ENCODE measurements at places on chromosomes 12 and 14.

DNA sequence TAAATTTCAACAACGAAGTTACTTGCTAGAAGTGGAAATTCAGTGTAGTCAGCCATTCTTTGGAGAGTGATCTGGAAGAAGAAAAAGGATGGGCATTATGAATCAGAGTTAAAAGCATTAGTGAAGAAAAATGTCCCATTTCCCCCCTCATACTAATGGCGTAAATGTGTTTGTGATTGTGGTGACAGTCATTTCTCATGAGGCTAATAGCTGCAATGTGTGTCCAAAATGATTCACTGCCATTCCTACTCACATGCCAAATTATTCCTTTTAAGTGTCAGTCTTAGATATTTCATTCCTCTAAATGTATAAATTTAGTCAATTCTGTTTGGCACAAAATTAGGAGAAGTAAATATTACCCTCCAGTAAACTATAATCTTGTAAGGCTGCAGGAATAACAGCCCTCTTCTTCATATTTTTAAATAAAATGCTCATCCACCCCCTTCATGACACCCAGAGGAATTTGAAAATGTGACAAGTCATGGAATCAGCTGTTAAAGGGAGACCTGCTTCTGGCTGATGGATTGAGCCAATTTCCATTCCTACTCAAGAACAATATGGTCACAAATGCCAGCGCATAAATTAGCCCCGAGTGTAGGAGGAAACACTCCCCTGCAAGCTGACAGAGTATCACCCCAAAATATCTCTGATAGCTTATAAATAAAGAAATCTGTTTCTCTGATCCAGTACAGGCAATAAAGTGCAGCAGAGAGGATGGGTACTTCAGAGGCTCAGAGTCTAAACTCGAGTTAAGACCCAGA lies 912.3 kb upstream of the SEL1L start:
- no peak for DNase-seq

DNA sequence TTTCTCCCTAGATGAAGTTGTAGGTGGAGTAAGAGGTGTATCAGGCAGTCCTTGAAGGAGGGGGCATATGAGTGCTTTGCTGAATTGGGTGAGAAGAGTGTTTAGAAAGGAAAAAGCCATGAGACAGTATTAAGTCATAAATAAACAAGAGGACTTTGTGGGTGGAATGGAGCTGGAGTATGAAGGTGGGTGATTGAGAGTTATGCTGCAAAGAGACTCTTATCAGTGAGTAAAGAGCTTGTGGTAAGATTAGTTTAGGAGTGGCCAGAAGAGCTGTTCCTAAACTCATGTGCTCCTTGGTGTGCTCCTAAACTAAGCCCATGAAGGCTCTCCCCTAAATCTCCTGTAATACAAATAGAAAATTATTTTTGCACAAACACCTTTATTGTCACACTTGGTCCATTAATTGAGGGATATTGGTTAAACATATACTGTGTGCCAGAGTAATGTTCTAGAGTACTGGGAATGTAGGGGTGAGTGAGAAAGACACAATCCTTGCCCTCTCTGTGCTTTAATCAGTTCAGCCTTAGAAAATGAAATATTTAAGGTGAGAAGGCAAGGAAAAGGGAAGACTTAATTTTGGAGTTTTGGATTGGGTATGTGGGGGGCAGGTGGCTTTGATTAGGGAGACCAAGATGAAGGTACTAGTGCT lies 9.8 kb downstream of the CHPT1 start:
- no peak for DNase-seq

- no peak for DNase-seq
Observed at GRCh38 chr14:100680439-100681051, 46.1 kb upstream of the DLK1 start.

- no peak for DNase-seq
Observed at GRCh38 chr12:84891106-84891838, 21.3 kb downstream of the SLC6A15 start.

DNA sequence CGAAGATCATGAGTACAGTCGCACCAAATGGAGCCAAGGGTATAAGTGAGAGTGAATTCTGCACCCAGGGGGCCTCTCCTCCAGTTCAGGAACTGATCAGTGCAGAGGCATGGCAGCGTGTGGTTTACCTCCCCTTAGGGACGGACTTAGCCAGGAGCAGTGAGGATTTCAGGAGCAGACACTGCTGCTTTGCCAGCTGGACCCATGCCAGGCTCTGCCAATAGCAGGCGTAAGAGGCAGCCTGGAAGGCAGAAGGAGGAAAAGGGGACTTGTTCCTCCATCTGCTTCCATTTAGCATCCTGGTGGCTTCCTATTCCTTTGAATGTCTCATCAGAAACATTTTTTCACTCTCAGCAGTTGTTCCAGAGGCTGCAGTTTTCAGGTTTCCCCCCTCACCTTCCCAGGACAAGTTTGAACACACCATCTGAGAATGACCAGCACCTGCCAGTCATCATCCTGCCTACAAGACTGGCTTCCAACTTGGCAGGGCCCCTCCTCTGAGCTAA lies 137.0 kb upstream of the LMNTD1 start:
- no peak for DNase-seq

GRCh38 chr12:124910561-124911478 lies 3.6 kb downstream of the UBC start:
- DNase-seq, result no peak

DNA sequence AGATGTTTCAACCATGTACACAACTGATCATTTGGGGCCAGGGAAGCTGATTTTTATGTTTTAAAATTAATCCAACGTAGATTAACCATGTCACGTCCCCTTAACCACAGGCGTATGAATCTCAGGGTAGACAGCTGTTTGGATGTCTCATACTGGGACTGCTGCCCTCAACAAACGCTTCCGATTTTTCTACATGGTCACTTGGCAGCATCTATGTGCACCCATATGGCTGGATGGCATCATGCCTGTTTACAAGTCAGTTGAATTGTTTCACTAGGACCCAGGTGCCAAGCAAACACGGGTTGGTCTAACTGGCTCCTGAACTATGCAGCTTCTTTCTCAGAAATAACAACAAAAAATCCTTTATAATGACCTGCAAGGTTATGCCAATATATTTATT lies 393.8 kb downstream of the NPAS3 start:
- no peak for DNase-seq

DNA sequence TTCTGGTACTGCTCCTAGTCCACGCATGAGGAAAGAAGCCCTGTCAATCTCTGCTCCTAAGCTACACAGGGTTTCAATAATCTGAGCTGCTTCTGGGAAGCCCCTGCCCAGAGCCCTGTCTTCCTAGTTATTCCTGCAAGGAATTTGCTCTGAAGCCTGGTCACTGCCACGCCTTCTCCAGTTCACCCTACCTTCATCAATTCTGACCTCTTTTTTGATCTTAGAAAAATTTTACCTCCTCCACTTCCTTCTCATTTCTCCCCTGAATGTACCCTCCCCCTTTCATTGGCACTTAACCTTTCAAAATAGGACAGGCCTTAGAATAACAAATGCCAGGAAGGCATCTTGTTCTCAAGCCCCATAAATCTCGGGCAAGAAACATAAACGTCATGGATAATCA lies 14.9 kb upstream of the LRRK2 start:
- DNase-seq, result no peak

GRCh38 chr14:75205591-75205990 lies 29.2 kb upstream of the TMED10 start:
- DNase-seq, result no peak

GRCh38 chr14:72638021-72638420 lies 255.9 kb downstream of the DPF3 start:
- DNase-seq, result no peak

GRCh38 chr14:24310646-24311604 lies at the start of gene LTB4R:
Gene LTB4R (plus strand): TSS chr14:24311502. CDS start chr14:24315652, 4,150 bp downstream.
- peak; percentile 61 for DNase-seq

- no peak for DNase-seq
Observed at GRCh38 chr12:12147111-12147510, 76.4 kb downstream of the BCL2L14 start.

DNA sequence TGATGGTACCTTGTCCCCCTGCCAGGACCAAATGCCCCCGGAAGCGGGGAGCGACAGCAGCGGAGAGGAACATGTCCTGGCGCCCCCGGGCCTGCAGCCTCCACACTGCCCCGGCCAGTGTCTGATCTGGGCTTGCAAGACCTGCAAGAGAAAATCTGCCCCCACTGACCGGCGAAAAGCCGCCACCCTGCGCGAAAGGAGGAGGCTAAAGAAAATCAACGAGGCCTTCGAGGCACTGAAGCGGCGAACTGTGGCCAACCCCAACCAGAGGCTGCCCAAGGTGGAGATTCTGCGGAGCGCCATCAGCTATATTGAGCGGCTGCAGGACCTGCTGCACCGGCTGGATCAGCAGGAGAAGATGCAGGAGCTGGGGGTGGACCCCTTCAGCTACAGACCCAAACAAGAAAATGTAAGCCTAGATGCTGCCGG lies 410 bp downstream of the MYF6 start:
- no peak for DNase-seq

- no peak for DNase-seq
Observed at GRCh38 chr12:90254796-90255195, 546.2 kb upstream of the ATP2B1 start.

- DNase-seq, result no peak
Observed at GRCh38 chr14:92945959-92946846, 23.3 kb downstream of the CHGA start.

DNA sequence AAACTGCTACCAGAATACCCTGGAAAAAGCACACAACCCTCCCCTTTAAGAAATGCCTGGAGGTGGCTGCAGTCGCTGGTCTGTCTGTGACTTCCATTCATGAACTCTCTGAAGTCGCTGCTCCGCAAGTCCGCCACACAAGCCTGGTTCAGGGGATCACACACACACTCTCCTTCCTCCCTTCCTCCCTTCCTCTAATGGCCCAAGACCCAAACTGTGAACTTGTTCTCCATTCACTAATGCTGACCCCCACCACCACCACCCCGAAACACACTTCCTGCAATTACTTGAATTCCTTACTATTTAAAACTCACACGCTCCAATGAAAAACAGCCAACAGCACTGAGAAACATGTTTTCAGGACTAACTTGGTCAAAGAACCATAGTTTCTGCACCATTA lies 1.0 kb upstream of the LMO3 start:
- no peak for DNase-seq

DNA sequence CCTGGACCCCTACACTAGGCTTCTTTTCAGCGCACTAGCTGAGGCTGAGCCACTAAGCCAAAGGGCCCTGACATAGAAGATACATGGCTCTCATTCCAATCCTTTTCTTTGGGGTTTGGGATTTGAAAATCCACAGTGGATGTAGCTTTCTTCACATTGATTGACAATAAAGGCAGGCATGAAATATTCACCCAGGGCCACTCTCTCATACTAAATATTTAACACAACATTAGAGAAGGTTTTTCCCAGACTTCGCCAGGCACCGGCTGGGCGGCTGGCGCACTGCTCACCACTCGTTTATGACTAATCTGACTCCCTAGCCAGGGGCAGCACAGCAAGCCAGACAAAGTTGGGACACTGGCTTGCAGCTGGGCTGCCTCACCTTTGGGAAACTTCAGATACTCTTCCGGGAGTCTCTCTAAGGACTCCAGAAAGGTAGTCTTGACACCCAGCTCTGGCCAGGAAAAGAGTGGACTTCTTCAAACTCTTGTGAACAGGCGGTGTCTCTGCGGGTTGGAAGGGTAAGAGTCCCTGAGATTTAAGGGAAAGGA lies 699 bp upstream of the HOXC11 start:
- DNase-seq, result no peak
